T-helper 1 cell (primary cell): ENCODE measurements at places on chromosomes 12 and 14.

DNA sequence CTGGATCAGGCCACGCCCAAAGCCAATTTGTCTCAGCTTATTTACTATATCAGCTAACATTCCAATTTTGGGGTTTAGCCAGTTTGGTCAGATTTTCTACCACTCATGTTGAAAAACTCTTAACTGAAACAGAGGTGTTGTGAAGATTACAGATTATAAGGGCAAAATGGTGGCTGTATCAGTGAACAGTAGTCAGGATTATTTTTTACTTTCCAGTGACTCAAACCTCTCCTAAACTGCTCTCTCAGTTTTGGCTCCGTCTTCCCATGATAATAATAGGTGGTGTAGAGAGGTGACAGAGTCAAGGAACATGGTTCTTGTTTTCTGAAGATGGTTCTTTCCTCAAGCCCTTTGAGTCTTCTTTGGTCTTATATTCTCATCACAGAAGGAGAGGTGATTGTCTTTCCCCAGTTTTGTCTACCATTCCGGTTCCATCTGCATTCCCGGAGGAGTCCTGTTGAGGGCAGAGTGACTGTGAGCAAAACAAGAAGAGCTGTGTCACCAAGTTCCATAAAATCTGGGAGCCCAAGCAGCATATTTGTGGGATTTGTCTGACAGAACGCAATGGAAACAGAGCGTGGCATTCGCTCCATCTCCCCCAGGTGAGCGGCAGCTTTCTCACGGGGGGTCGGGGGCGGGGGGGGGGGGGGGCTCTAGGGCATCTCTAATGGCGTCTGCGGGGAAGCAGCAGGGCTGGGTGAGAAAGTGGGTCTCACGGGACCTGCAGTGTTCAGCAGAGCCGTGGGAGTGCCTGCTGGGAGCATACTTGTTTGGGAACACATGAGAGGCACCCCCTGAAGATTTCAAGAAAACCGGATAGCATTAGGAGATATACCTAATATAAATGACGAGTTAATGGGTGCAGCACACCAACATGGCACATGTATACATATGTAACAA is 59.1 kb downstream of the TBC1D30 start:
- no peak for DNase-seq

- no peak for DNase-seq
These were observed 18.5 kb downstream of the NCOR2 start for GRCh38 chr12:124548854-124549378.

DNA sequence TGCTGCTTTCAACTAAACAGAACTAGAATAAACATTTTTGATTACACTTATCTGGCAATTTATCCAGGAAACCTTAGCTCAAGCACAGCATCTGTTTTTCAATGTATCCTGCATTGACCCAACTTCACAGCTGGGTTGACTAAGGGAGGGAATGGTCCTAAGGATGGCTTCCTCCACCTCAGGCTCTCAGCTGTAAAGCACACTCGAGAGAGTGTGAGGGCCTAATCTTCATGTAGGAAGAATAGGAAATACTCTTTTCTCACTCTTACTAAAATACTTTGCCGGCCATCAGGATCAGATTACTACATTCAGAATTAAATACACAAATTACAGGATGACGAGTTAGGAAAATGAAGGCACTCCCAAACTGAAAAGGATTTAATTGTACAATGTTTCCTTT is 7.2 kb downstream of the SETD3 start:
- no peak for DNase-seq

DNA sequence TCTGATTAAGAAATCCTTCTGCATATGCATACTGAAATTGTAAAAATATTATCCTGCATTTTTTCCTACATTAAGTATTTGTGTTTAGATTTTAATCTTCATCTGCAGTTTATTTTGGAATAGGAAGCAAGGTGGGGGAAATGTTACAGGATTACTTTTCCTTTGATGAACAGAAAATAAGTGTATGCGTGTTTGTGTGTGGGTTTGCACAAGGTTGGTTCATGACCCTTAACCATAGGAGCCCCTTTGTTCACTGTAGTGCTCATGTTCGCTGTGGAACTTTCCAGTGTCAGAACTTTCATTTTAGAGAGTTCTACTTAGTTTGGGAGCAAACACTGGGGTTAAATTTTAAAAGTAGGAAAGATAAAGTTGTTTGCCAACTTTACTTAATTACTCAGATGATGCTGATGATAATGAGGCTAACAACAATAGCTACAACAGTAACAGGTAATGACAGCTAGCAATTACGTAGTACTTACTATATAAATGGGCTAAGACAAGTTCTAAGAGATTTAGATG is 6.4 kb upstream of the A2M start:
- DNase-seq: no peak

- DNase-seq: no peak
These were observed 392.0 kb downstream of the EMP1 start for GRCh38 chr12:13588574-13588973.

GRCh38 chr12:115984616-115985015 is 292.9 kb downstream of the MED13L start:
- DNase-seq: no peak

- DNase-seq: no peak
These were observed 9.3 kb downstream of the GXYLT1 start for GRCh38 chr12:42135259-42135814.
